Testis (tissue), 5 donors: ENCODE measurements at places on chromosomes 11 and 22.

GRCh38 chr11:79160791-79161403 lies 279.9 kb downstream of the TENM4 start:
- DNase-seq = peak; percentile 33

- no peak for DNase-seq
Measured at GRCh38 chr22:45273452-45274075, 11.2 kb upstream of the UPK3A start.

DNA sequence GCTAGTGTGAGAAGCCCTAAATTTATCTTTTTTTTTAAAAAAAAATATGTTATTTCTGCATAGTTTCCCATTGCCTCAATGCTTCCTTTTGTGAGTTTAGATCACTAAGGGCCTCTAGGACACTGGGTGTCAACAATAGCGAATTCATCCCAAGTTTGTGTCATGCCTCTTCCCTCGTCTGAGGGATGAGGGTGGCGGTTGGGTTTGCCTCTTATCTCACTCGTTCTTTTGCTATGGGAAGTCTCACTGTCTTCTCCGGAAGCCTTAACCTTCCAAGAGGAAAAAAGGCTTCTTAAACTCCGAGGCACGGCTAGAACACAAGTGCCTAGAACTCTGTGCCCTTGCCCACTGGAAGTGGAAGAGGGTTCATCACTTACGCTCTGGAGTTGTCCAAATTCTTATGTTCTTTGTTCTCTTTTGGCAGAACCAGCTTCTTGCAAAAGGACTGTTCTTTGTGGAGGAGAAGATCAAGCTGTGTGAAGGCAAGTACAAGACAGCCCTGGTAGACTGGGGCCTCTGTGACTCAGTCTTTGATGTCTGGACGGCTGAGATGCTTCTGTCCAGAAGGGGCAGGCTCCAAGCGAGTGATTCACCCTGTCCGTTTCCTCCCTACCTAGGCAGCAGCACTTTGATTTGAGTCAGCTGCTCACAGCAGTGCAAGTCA lies 78.5 kb downstream of the TRAF6 start:
- DNase-seq = peak; percentile 30

DNA sequence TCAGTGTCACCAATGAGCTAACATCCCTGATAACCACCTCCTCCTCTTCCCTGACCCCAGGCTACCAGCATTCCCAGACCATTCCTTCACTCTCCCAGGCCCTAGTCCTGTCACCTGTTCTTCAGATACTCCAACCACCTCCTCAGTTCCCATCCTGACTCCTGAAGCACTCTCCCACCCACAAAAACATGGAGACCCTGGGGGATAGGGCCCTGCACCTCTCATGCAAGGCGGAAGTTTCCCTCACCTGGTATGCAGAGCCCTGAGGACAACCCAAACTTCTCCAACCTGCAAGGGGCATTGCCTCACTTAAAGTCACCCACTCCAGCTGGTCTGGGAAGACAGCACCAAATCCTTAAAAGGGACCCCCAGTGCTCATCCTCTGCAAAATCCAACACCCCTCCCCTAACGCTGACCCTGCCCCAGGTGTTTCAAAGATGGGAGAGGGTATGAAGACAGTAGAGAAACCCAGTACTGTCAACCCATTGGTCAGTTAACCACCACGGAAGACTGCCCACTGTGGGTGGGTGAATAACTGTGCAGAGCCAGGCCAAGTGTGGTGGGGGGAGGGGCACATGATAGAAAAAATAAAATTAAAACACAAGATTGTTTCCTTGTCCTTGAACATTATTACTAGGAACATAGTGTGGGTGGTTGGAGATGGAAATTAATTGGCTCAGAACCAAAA lies 1.4 kb downstream of the TNKS1BP1 start:
- peak; percentile 44 for DNase-seq

DNA sequence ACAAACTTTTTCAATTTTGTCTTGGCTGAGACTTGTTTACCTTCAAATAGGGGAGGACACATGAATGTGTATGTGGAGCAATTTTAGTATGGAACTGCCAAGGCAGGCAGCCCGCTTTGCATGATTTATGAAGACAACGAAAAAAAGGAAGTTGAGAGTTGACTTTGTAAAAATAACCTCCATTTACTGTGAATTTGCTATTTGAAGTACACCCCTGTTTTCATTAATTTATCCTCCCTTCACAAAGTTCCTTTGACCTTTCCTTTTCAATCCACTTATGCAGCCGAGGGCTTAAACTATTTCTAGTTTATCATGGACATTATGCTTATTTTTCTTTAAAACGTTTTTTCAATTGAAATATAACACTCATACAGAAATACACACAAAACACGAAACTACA lies 369.6 kb upstream of the CADM1 start:
- DNase-seq = no peak

GRCh38 chr11:56910785-56911184 lies 77.9 kb upstream of the OR5AK2 start:
- DNase-seq = no peak

- DNase-seq = no peak
Measured at GRCh38 chr11:132848336-132848735, 684.0 kb downstream of the OPCML start.

- DNase-seq = no peak
Measured at GRCh38 chr11:27916541-27917100, 191.3 kb downstream of the KIF18A start.

GRCh38 chr11:128725630-128726319 lies 31.9 kb downstream of the FLI1 start:
- DNase-seq = no peak

DNA sequence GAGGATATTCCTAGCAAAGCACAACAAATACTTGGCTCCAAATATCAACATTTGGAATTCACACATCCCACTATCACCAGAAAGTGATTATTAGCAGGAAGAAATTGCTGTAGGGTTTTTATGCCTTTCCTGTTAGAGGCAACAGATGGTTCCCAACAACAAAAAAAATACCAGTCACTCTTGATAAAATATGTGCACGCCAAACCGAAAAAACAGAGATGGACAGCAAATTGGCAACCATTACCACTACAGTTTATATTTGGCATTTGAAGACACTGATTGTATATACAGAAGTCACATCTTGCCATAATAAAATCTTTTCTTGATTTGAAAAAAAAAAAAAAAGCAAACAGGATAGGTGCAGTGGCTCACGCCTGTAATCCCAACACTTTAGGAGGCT lies 78.2 kb downstream of the TMPRSS5 start:
- no peak for DNase-seq

DNA sequence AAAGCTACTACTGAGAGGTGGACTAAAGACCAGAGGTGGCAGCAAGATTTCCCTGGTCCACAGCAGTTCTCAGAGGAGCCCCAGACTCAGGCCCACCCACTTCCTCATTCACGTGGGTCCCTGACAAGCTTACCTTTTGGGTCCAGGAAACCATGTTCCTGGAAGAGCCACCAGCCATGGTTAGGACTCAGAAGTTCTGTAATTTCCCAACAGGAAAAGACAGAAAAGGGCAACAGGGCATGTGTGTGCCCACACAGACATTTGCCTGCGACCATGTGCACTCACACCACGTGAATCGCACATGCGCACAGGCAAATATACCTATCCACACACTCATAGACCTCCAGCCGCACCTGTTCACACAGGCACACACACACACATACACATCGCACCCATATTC lies 42.9 kb downstream of the LRRC32 start:
- no peak for DNase-seq

DNA sequence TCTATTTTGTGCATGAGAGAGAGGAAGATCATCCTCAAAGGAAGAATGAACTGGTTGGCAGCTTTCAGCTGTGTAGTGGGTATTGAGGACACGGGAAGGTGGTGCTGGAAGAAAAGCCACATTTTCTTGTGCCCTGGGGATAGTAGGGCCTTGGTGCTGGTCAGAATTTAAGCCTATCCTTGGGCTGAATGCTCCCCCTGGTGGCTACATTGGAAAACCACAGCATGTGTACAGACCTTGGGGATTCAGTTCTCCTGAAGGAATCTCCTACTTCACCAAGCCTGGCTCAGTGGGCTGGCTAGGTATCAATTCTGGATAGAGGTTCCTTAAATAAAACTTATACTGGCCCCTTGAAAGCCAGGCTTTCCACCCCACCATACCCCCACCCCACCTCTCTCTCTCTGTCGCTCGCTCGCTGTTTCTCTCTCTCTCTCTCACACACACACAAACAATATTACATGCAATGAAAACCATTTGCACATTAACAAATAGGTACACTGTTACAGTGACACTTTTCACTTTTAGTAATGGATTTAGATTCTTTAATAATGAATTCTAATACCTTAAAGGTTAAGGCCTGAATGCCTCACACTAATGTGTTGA lies 2.8 kb upstream of the OR51M1 start:
- DNase-seq = peak; percentile 74

DNA sequence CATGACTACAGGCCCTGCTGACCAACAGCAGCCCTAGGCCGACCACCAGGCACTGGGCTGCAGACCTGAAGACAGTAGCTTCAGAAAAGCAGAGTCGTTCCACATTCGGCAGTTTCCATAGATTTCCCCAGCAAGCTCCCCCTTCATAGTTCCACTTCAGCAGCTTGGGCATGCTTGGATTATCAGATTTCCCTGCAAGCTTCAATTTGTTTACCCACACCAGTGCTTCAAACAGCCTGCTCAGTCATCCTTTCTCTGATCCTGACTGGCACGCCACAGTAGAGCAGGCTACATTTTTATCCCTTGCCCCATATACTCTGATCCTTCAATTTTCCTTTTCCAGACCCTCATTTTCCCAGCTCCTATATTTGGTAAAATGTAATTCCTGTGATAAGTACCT lies 51.1 kb upstream of the CFAP300 start:
- no peak for DNase-seq

DNA sequence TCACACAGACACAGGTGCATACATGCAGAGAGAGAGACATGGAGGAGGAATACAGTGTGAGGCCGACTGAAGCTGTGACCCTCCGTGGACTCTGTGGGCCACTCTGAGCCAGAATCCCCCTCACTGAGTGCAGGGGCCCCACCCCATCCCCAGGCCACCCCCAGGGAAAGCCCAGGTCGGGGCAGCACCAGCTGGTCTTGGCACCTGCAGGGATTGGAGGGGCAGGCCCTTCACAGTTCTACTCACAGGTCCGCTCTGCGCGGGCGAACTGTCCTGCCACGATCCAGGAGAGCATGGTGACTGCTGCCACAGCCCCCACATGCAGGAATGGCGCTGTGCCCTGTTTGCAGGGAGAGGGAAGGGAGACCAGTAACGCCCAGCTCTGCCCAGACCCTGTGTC lies 16.3 kb upstream of the KLHL35 start:
- no peak for DNase-seq

DNA sequence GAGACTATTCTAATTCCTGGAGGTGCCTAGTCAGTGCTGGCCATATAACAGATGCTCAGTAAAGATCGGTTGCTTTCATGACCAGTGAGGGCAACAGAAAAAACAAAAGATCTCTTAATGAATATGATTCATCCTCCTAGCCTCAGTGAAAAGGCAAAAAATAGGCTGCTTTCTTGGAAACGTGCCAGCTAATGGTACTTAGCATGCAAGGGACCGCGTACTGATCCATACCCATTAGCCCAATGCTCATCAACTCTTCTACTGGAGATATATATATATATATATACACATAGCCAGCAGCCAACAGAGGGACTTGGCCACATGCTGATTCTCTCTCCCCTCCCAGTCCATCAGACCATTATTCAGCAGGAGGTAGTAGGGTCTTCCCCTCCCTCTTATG lies 320.4 kb downstream of the KIRREL3 start:
- no peak for DNase-seq

- no peak for DNase-seq
Measured at GRCh38 chr11:120546312-120547205, 35.0 kb downstream of the GRIK4 start.

DNA sequence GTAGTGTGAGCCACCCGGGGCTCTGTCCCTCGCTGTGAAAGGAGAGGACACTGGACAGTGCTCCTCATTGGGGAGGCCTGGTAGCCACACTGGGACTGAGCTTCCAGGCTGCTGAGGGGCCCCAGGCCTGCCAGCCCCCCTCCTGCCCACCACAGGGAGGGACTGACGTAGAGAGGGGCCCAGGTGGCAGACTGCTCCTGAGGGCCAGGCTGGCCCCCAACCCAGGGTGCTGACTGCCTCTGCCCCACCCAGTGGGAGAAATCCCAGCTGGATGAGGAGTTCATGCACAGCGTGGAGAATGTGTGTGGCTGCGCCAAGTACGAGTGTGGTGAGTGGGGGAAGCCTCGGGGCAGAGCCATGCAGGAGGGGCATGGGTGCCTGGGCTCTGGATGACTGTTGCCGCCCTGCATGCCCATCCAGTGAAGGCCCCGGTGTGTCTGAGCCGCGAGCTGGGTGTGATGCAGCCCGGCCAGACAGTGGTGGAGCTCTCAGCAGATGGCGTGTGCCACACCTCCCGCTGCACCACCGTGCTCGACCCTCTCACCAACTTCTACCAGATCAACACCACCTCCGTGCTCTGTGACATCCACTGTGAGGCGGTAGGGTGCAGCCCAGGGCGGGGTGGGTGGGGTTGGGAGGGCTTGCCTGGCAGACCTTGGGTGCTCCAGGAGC lies 78.7 kb upstream of the MYOD1 start:
- no peak for DNase-seq

GRCh38 chr11:114625294-114625693 lies 29.7 kb upstream of the NXPE4 start:
- no peak for DNase-seq

GRCh38 chr11:70849031-70849430 lies 403.3 kb downstream of the SHANK2 start:
- no peak for DNase-seq

- no peak for DNase-seq
Measured at GRCh38 chr22:45454275-45454674, 40.8 kb downstream of the RIBC2 start.

- no peak for DNase-seq
Measured at GRCh38 chr11:95232666-95233065, 1.7 kb upstream of the SESN3 start.

- DNase-seq = no peak
Measured at GRCh38 chr11:14418801-14419417, 59.9 kb upstream of the RRAS2 start.

DNA sequence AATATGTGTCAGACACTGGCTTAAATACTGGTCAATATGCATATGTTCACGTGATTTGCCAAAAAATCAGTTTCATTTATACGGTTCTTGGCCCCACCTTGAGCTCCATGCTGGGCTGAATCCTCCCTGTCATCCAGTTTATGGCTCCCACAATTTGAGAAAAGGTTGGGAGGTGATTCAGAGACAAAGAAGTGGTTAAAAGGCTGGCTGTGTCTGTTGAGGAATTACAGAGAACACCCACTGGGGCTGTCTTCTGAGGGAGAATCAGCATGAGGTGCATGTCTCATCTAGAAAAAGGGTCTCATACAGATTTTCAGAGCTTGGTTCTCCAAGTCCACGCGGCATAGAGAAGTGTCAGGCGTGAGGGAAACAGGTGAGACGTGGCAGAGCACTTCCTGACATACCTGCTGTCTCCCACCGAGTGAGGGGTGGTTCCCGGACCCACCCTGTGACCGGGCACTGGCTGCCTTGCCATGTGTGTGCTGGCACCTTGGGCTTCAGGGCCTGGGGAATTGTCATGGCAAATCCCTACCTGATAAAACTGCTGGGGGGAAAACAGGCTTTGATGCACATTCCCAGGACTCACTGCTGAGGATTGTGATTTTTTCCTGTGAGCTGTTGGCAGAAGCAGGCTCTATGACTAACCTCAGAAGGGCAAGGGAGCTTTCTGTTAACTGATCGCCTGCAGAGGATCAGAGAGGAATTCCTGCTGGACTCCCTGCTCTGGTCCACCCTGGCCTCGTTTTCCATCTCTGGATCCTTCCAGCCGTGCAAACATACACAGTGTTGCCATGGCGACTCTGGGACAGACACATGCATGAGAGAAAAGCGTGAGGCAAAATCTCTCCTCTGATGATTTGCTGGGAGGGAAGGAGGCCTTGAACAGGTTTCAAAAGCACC lies 223.6 kb downstream of the ADAMTS15 start:
- peak; percentile 43 for DNase-seq
